Heart right ventricle (tissue), 16 donors: ENCODE measurements at places on chromosomes 16 and 17. TPM values are rescaled to one million over a fixed set of nuclear protein-coding genes. Genes with fewer than 3 reads are reported as not detected.

CLDN7 gene
- total RNA-seq: 2.5 TPM

DNA sequence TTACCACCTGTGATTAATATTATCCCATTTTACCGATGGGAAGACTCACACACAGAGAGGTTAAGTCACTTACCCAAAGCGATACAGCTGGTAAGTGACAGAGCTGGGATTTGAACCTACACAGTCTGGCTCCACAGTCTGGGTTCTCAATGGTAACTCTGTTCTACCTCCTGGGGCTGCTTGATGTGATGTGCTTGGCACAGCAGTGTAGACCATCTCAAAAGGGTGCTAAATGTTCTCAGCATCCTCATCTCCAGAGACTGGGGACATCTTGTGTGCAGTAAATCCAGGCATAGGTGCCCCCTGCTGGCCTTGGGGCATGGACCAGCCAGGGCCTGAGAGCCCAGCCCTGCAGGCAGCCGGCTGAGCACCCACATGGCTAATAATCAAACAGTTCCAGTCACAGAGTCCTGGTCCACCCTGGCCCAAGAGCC lies 15.4 kb upstream of the KATNB1 start:
- DNase-seq: peak; percentile 45

- peak; percentile 34 for DNase-seq
These were observed 34.0 kb downstream of the RAB11FIP4 start for GRCh38 chr17:31425282-31426040.

GRCh38 chr16:85617948-85618347 lies 4.8 kb downstream of the GSE1 start:
- DNase-seq: no peak

DNA sequence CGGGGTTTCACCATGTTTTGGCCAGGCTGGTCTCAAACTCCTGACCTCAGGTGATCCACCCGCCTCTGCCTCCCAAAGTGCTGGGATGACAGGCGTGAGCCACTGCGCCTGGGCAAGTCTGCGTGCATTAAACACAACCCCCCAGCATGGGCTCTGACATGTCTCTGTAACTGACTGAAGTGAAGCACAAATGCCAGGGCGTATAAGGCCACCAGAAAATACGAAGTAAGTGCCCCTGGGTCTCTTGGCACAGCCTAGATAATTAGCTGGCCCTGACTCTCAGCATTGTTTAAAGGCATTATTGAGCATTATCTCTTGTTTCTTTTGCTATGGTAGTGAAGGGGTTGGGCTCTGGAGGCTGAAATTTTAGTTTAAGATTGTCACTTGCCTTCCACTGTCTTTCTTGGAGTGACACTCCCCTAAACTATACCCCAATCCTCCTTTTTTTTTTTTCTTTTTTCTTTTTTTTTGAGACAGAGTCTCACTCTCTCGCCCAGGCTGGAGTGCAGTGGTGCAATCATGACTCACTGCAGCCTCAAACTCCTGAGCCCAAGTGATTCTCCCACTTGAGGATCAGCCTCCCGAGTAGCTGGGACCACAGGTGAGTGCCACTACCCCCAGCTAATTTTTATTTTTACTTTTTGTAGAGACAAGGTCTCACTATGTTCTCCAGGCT lies 8.2 kb upstream of the SEC14L1 start:
- DNase-seq: no peak
